ENCODE measurements at places on chromosomes 4 and X.
A peak's percentile ranks its signal among the peaks of the same experiment; 100 is the strongest.

DNA sequence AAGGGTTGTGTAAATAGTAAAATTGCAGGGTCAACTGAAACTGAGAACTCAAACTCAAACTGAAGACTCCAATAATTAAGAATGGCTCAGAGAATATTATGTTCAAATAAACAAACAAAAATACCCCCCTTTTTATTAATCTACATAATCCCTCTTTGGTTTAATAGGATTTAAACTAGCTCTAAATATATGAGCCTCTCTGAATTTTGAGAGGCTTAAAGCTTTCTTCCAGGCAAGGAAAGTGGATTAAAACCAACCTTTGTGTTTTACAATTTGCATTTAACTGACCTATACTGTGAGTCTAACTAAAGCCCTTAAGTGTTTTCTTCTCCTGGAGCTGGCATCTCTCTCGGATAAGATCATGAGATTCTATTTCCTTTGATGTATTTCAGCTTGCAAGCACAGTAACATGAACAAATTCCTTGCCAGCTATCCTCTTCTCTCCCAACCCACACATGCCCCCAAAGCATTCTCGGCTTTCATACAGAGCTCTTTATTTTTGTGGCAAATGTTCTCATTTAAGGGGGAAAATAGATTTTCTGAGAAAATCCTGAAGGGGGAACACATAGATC is 1310.8 kb upstream of the AGA start:
- DNase-seq, result no peak

- DNase-seq, result peak; percentile 11
Measured at GRCh38 chrX:15576019-15576418, 24.7 kb downstream of the ACE2 start.

DNA sequence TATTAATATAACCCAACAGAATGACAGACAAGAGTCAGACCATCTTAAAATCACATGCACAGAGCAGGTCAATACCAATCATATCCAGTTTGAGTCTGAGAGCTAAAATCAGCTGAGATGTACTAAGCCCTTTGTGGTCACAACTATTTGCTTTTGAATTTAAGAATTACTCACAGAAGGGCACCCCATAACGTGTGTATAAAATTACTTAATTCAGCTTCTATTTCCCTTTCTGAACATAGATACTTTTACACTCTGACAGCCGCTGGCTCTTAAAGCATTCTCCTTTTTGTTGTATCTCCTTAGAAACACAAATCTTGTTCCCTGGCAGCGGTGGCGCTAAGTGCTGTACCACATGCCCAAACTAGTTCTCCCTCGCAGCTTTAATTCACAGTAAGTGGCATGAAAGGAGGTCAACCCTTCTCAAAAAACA is 14.8 kb upstream of the PPARGC1A start:
- DNase-seq, result no peak

DNA sequence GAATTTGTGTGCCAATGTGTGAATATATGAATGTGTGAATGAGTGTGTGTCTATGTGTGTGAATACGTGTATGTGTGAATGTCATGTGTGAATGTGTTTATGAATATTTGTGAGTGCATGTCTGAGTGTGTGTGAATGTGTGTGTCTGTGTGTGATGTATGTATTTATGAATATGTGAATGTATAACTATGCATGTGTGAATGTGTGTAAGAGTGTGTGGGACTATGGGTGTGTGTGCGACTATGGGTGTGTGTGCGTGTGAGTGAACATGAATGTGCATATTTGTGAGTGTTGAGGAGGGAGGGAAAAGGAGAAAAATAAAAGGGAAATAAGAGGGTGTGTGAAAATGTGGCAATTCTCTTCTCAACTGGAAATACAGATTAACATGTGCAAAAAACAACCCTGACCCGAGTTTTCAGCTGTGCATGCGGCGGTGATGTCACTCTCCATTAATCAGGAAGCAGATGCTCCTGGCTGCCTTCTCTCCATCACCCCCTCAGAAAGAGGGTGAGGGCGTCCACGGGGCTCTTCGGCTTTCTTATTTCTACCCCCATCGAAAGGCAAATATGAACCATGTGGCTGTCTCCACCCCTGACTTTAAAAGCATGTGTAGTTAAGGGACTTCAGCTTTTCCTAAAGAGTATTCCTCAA is 219.8 kb downstream of the MAML3 start:
- no peak for DNase-seq

DNA sequence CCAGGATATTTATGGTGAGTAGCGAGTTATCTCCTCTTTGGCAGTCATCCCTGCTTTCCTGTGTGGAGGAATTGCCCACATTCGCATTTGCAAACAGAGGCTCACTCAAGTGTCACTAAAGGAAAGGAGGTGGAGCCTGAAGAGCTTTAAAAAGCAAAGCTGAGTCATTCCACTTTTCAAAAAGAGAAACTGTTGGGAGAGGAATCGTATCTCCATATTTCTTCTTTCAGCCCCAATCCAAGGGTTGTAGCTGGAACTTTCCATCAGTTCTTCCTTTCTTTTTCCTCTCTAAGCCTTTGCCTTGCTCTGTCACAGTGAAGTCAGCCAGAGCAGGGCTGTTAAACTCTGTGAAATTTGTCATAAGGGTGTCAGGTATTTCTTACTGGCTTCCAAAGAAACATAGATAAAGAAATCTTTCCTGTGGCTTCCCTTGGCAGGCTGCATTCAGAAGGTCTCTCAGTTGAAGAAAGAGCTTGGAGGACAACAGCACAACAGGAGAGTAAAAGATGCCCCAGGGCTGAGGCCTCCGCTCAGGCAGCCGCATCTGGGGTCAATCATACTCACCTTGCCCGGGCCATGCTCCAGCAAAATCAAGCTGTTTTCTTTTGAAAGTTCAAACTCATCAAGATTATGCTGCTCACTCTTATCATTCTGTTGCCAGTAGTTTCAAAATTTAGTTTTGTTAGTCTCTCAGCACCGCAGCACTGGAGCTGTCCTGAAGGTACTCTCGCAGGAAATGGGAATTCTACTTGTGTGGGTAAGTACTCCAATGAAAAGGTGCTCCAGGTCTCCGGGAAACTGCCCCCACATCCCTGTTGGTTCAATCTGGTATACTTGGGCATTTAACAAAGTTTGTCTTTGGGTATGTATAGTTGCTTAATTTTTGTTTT is at the start of gene EGF:
Gene EGF, plus strand, starts transcription at position 178 of the 890 bp plus-strand sequence. Its CDS starts 453 bp downstream, at position 631.
- DNase-seq, result no peak

GRCh38 chrX:118976599-118977340 is 2.4 kb downstream of the LONRF3 start:
- DNase-seq, result peak; percentile 49

GRCh38 chr4:128512161-128512560 is 224.5 kb upstream of the PGRMC2 start:
- no peak for DNase-seq

- no peak for DNase-seq
Measured at GRCh38 chr4:172983014-172983413, 185.6 kb upstream of the GALNT7 start.

- DNase-seq, result no peak
Measured at GRCh38 chr4:71004281-71004851, 10.9 kb downstream of the DCK start.

DNA sequence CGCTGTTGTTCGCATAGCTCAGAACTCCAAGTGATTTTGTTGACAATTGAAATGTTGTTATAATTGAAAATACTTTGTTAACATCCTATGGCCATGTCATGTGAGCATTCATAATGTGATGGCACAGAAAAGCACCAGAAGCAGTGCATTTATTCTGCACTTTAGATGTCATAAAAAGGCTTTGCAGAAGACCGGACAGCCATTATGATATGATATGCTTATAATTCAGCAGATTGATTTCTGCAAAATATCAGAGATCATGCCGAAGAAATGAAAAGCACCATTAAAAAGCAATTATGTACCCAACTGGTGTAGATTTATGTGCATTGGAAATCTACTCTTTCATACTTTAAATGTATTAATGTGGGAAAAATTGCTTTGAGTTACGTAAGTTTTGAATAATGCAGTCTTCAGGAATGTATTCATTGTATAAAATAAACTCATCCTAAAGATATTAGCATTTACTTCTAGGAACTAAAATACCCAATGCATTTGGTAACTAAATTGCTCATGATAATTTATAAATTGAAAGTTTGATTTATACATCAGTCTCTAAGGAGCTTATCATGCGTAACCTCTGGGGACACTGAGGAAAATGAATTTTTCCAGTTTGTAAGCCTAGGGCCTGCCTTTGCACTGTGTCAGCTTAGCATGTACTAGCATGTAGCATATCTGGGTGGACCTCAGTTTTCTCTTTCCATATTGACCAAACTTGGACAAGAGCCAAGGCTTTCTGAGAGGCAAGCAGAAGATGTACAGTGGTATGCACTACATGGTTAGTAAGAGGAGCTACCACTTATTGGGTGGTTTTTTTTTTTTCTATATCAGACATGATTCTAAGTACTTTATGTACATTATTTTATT is 43.6 kb downstream of the TLR10 start:
- DNase-seq, result no peak

DNA sequence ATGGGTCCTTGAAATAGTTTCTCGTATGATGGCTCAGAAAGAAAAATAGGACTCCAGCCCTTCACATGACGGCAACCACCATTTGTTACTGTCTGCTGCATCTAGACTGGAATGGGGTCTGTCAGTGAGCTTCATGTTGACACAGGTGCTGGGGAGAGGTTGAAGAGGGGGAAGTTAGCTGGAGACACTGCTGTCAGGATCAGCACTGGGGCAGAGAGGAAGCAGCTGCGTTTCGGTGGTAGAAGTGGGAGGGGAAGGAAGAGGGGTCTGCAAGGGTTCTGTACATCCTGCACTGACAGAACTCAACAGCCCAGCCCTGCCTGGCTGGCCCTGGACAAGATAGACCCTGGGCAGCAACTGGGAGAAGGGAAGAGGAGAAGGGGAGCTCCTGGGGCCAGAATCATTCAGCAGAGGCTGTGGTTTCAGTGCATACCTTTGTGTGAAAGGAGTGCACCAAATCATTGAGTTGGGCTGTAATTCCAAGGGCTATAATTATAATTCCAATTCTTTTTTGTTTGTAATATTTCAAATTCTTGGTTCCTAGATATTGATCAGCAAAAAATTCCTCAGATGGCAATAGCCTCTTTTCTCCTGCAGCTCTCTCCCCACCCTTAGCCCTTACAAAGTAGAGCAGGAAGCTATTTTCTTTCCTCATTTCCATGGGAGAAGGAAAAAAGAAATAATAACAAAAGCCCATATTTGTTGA is 119.4 kb upstream of the C1GALT1C1 start:
- DNase-seq, result no peak

Data from HEK293T (cell line).